ENCODE measurements at places on chromosomes 5 and 9.

DNA sequence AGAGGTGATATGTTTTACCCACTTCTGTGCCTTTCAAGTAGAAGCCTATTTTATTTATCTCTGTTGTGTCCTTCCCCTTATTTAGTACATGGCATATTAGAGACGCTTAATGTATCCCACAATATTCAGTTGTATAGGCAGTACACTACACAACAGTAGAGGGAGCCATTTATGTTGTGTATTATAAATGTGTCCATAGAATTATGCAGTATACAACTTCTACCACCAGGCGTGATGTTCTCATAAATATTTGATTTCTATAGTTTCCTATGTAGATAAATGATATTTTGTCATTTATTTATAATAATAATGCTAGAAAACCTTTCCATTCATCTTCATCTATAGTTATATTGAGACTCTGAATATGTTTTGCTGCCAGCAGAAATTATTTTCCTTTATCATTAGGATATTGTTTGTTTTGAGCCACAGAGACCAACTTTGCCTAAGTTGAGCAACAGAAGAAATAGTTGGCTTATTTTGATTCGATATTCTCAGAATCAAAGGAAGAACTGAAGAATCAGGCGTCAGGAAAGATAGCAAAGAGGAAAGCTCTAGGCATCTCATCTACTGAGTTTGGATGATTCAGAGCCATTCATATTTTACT, 81.7 kb downstream of the ADAMTS19 start:
- no peak for DNase-seq

GRCh38 chr9:77964258-77964657, 67.4 kb downstream of the GNAQ start:
- no peak for DNase-seq

GRCh38 chr9:79014929-79015699, 556.7 kb upstream of the TLE4 start:
- DNase-seq, result peak; percentile 68

- no peak for DNase-seq
Observed at GRCh38 chr9:118366228-118366627, 662.0 kb downstream of the TLR4 start.

DNA sequence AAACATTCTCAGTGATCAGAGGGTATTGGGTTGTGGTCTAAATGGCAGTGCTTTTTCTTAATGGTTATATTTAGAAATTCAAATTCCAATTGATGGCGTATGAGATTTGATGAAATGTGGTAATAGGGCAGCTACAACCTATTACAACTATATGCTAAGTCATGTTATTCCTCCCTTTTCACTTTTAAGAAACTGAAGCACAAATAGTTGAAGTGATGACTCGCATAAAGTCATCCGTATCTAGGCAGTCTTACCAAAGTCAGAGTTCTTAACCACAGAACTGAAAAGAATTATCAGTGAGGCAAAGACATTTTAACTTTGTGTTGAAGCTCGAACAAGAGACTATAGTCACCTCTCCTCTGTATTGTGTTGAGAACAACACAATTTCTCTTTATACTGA, 28.2 kb downstream of the C9orf152 start:
- no peak for DNase-seq

DNA sequence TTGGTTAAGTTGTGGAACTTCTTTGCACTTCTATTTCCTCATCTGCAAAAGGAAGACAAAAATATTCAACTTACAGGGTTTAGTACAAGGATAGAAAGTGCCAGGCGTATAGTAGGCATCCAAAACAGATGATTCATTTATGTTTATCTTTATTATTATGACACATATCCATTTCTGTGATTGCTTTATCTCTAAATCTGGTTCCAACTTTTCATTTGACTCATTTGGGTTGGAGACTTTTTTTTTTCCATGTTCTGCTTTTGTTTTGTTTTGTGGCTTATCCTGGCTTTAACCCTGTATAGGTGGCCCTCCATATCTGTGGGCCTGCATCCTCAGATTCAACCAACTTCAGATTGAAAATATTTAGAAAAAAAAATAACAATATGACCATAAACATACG, 186.7 kb upstream of the SLC24A2 start:
- no peak for DNase-seq

DNA sequence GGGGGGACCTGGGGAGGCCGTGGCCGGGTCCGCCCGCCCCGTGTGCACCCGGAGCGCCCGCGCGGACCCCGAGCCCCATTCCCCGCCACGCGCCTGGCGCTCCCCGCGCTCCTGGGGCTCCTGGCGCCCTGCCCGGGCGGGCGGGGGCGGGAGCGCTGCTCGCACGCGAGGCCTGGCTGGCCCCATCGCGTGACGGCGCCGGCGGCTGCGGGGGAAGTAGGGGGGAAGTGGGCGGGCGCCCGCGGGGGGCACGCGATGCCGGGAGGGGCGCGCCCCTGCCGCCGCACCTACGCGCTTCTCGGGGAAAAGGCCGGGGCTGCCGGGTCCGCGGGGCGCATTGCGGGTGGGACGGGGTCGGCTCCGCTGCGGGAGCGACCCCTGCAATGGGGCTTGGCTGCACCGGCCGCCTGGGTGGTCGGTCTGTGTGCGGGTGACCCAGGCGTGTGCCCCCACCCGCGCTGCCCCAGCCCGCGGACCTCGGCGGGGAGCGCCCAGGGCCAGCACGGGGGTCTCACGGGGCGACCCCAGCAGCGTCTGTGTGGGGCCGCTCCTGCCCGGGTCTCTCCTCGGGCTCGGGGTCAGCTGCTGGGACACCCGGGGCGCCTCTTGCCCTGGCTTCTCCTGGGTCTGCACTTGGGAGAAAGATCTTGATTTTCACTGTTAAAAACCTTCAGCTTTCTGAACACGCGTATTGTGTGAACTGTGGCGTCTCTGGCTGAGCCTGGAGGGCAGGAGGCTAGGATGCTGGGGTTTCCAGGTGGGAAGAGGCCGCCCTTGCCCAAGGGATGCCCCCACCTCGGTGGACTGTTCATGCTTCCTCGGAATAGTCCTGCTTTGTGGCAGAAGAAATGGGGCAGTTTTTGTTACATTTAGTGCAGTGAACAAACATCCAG, 52.4 kb downstream of the AHRR start:
- DNase-seq, result no peak

GRCh38 chr5:6576861-6577501, 55.9 kb downstream of the NSUN2 start:
- DNase-seq, result peak; percentile 14

DNA sequence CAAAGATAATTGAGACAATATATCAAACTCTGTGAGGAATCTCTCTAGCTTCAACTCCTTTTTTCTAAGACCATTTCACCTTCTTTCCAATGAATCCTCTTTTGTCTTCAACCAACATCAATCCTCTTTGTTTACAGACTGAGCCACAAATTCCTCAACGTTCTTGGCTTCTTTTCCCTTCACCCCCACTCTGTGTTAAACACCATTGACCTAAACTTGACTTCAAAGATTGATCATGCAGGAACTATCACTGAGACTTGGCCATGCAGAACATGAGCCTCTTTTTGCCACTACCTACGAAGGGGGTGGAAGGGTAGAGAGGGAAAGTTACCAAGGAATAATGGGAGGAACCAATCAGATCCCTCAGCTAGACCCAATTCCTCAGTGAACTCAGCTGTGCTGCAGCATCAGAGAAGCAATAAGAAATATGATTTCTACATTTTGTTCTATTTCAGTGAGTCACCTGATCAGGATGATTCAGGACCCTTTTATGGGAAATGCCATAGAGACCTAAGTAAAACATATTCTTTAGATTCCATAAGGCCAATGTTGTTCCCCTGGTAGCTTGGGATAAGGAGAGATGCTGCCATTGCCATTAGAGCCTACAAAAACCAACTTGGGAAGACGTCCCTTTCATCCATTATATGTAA, 187.7 kb upstream of the RGMB start:
- no peak for DNase-seq

GRCh38 chr5:117077142-117077541, 502.5 kb upstream of the SEMA6A start:
- DNase-seq, result no peak

GRCh38 chr9:38019731-38020130, 49.3 kb downstream of the SHB start:
- DNase-seq, result no peak

DNA sequence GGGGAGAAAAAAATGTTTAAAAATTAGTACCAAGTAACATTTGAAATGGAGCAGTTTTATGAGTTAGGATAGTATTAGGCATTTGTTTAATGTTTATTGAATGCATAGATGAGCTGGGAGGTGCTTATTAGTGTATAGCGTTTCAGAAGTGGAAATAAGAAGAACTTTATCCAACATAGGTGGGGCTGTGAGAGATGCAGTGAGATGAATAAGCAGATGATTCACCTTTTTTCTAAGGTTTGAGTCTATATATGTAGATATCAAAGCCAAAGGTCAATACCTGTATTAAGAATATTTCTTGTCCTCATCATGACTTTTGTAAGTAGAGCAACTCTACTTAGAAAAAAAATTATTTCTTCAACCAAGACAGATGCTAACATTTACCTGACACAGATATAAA, 54.6 kb upstream of the POU4F3 start:
- no peak for DNase-seq

GRCh38 chr9:107644733-107645463, 155.3 kb upstream of the KLF4 start:
- no peak for DNase-seq

GRCh38 chr5:19531374-19531952, 456.5 kb downstream of the CDH18 start:
- no peak for DNase-seq

- DNase-seq, result no peak
Observed at GRCh38 chr5:122311961-122312590, at the start of gene SNCAIP. TSS of gene SNCAIP (plus strand) at chr5:122312237. CDS start at chr5:122391135, 78,898 bp downstream.

DNA sequence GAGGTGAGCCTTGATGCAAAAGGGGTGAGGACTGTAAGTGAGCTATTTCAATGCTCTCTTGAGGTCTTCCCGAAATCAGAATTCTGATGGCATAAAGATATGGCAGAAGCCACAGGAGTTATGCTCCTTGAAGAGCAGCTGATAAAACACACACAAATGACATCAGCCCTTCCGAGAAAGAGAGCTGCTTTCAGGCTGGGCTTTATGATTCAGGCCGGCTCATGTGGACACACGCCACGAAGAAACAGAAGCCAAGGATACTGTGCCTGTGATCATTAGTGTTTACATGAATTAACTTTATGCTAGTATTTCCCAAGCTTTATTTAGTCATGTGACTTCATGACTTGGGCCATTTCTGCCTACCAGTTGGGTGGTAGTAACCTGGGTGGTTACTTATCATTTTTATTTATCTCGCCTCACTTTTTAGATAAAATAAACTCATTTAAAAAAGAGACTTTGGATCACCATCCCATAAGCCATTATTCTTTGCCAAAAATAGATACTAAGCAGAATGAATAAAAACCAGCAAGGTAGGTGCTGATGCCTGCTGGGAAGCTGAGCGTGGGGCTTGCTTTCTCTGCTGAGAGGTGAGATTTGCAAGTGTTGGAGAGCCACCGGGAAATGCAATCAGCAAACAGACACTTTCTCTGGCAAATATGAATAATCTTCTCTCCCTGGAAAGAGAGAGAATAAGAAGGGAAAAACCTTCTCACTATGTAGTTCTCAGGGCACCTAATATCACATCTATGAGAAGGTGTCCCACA, 73.0 kb upstream of the SLC25A51 start:
- DNase-seq, result no peak

GRCh38 chr5:6085341-6085860, 292.9 kb downstream of the MED10 start:
- DNase-seq, result no peak

DNA sequence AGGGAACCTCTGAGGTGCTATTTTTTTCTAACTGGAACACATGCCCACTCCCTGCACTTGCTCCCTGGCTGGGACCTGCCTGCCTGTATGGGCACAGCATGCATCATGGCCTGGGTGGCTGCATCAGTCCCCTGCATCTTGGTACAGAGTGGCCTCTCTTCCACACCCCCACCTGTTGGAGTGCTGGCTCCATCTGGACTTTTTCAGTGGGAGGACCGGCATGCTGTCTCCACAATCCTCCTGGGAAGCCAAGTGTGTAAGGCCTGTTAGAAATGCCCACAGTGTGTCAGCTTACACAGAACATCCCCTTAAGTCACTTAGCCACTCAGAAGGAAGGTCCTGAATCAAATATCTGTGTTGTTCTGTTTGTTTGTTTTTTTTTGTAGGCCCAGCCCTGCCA, 102.9 kb downstream of the MARCHF3 start:
- DNase-seq, result no peak

DNA sequence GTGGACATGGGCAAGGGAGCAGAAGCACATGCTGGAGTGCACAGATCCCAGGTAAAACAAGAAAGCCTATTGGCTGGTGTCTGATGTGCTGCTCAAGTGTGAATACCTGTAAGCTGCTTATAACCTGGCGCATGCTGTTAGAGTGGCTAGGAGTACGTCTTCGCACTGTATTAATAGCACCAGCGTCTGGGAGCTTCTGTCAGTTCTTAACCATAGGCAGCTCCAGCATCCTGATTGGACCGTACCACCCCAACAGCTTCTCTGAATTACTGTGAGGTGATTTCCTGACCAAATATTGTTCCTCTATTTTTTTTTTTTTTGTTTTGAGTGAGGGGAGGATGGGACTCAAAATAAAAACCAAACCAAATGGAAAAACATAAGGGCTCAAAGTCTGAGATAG, 987.6 kb downstream of the PTPRD start:
- no peak for DNase-seq

GRCh38 chr5:95963650-95964410, 2.2 kb upstream of the ELL2 start:
- no peak for DNase-seq

GRCh38 chr5:2989517-2989916, 238.0 kb upstream of the IRX2 start:
- no peak for DNase-seq

DNA sequence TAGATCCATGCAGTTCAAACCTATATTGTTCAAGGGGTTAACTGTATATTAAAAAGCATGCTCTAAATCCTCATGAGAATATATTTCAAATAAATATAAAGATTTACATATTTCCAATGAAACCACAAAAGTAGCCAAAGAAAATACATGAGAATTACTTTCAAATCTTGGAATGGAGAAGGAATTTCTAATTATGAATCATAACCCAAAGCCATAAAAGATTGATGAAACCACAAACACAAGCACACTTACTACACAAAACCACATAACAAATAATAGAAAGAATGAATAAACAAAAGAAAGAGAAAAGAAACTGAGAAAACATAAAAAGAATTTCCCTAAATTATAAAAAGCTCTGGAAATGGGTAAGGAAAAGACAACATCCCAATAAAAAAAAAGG, 16.0 kb downstream of the ERP44 start:
- no peak for DNase-seq

- no peak for DNase-seq
Observed at GRCh38 chr9:128765499-128765898, 6.2 kb downstream of the ZER1 start.

Measured in NCI-H1417 treated with DMSO at 0.1 percent for 48 hours (cell line).